HT1080 (cell line): ENCODE measurements at places on chromosomes 4 and X.

- DNase-seq = peak; percentile 46
Measured at GRCh38 chr4:20544645-20545044, 155.6 kb upstream of the PACRGL start.

DNA sequence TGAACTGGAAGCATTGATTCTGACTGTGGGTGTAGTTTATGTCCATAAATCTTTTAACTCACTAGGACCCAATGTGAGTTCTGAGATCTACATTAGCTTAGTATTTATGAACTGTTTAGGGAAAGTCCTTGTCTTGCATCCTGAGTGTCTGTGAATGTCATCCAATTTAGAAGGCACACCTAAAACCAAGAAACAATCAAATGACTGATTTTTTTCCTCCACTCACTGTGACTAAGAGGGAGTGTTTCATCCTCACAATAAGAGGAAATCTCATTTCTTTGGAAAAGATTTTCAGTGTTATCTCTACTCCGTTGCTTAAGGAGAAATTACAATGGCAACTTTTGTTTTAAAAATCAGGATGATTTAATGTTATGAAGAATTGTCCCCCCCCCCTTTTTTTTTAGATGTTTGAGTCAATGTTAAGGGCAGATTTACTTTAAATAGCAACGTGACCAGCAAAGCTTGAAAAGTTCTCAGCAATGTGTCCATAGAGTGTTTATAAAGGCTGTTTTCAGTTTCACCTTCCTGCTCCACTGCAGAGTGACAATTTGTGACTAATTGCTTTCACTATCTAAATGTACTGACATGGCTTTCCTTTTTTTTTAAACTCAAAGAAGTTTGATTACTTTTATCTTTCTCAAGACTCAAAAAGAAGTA, 173.0 kb downstream of the SPCS3 start:
- DNase-seq = peak; percentile 48

DNA sequence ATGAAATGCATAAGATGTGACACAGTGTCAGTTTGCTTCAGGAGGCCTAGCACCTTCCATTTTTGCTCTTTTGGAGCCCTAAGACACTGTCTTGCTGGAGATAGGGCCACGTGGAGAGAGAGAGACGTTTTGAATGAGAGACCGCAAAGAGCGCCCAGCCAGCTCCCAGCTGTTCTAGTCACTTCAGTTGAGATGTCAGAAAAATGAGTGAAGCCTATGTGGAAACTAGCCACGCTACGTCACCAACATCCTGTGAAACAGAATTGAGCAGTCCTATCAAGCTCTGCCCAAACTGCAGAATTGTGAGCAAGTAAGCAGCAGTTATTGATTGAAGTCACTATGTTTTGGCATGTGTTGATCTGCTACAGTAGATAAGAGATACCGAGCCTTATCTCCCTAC, 13.1 kb downstream of the GPR82 start:
- no peak for DNase-seq

- no peak for DNase-seq
Measured at GRCh38 chr4:46399440-46399839, 9.5 kb upstream of the GABRA2 start.

- no peak for DNase-seq
Measured at GRCh38 chrX:2483398-2484060, 17.2 kb downstream of the DHRSX start.

DNA sequence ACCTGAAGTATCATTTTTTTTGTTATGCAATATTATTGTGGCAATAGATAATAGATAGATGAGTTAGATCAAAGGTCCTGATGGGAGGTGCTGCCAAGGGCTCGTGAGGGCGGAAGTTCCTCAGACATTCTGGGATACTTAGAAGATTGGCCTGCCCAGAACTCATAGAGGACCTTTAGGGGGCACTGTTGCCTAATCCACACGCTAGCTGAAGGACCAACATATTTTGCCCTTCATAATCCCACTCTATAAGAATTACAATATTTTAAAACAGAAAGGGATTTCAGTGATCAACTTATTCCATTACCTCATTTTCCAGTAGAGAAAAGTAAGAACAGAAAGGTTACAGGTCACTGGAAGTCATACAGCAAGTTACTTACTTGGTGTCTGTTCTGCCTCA, 22.9 kb upstream of the COX7B2 start:
- peak; percentile 47 for DNase-seq

DNA sequence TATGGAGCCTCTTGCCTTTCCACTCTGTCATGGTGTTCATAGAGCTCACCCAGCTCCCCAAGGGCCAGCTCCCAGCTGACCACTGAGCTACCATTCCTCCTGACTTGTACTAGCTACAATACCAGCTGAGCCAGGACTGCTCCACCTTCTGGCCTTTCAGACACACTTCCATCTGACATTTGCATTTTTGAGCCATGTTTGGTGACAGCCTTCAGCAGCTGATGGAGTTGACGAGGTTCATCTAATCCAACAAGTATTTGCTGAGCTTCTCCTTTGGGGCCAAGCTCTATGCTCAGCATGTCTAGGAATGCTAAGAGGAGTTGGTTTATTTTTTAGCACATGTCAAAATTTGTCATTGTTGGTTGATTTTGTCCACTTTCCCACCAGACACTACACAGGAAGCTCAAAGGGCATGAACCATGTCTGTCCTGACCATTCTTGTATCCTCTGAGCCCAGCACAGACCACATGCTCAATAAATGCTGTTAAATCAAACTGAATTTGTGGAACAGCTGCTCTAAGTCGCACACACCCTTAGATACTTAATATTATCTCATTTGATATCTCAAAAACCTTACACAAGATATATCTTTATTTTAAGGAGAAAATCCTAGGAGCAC, 142.6 kb upstream of the PPARGC1A start:
- peak; percentile 15 for DNase-seq
